M059J (cell line): ENCODE measurements at places on chromosomes 1 and 21. TPM values are rescaled to one million over a fixed set of nuclear protein-coding genes. Genes with fewer than 3 reads are reported as not detected.

The GJA9 gene
- total RNA-seq, result not detected in 2 replicates

The PCP4 gene
- total RNA-seq, result not detected in 2 replicates

The ZMPSTE24 gene
- 88.3 and 109 TPM in 2 replicates for total RNA-seq

The RNU1-2 gene
- not detected in 2 replicates for total RNA-seq

GRCh38 chr21:26374817-26375216 is 198.3 kb downstream of the CYYR1 start:
- no peak for DNase-seq
